ENCODE measurements at places on chromosomes 3 and 15.

DNA sequence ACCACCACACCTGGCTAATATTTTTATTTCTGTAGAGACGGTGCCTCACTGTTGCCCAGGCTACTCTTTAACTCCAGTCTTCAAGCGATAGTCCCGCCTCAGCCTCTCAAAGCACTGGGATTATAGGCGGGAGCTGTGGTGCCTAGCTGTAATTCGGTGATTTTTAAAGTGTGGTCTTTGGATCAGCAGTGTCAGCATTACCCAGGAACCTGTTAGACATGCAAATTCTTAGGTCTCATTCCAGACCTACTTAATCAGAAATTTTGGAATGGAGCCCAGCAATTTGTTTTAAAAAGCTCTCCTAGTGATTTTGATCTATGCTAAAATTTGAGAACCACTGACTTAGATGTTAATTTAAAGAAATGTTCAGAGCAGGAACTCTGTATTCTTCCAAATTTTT is 51.9 kb downstream of the GOLM2 start:
- no peak for DNase-seq

DNA sequence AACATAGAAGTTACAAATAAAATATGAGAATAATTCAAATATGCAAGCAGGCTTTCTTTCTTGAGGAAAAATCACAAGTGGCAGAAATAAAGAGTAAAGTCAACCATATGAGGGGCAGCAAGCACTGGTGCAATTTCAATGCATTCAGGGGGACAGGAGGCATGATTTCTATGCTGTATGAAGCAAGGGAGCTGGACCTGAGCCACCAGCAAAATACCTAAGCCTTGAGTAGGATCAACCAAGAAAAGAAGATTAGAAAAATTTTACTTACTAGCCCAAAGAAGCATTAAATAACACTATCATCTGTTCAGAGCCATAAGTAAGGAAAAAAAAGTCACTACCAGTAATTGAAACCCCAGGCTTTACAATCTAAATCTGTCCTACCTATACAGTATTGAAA is 6.3 kb downstream of the ADGRG7 start:
- no peak for DNase-seq

- DNase-seq: no peak
These were observed 463.1 kb downstream of the TBL1XR1 start for GRCh38 chr3:176734146-176734545.

- DNase-seq: no peak
These were observed 8.9 kb downstream of the OXNAD1 start for GRCh38 chr3:16273867-16274266.

- DNase-seq: no peak
These were observed 1.6 kb upstream of the PRKCD start for GRCh38 chr3:53159156-53160060.

DNA sequence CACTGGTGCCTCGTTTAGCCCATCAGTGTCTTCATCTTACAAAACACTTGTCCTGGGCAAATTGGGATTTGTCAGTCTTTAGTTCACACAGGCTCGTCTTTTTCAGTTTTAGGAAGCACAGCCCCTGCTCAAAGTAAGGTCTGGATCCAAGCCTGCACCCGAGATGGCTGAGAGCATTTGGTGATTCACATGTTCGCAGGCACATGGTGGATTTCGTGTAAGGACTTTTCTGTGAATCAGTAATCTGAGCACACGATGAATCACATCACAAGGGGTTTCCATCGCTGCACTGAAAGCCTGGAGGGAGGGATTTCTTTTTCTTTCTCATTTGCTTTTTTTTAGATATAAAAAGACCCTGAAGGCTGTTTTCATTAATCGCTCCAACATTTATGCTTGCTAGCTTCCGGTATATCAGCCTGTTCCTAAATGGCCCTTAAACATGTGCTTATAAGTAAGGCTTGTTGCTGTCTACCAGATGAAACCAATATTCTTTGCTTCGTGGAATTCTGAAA is 435.6 kb upstream of the ATP10A start:
- no peak for DNase-seq

DNA sequence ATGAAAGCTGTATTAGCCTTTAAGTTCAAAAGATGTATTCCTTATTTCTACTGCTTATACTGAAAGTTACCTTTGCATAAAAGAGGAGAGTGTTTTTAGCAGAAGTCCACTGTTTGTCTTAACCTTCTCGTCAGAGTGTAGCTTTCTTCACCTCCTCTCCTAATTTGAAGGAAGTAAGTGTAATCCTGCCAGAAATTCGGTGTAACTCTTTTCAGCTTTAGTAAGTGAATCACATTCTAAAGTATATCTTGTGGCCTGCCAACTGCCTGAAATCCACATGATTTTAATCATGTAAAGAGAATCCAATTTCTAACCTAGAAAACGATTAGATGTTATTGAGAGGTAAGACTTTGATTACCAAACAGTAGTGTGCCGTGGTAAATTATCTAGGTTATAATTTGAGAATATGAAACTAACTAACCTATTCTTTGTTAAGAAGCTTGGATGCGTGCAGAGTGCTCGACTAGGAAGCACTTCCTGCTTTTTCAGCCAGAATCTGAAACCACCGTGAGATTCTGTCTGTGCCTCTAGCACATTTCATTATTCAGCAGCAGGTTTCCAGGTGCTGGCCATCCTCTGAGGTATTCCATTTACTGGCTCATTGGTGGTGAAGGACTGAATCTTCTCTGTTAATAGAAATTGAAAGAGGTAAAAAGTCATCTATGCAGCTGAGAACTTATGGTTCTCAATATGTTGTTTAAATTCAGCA is 7.5 kb downstream of the GYG1 start:
- DNase-seq: no peak

DNA sequence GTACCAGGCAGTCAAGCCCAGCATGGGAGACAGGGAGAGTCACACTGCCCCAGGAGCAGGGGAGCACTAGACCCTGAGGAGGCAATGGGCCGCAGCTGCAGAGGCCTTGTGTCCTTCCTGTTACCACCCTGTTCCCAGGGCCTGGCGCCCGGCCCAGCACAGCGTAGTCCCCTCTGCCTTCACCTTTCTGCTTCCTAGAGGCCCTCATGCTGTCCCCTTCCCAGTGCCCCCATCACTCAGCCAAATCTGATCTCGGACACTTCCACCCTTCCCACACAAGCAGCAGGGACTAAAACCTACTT is 6.9 kb upstream of the TBC1D2B start:
- DNase-seq: peak; percentile 69

GRCh38 chr3:56985878-56986277 is 74.6 kb upstream of the SPATA12 start:
- no peak for DNase-seq

DNA sequence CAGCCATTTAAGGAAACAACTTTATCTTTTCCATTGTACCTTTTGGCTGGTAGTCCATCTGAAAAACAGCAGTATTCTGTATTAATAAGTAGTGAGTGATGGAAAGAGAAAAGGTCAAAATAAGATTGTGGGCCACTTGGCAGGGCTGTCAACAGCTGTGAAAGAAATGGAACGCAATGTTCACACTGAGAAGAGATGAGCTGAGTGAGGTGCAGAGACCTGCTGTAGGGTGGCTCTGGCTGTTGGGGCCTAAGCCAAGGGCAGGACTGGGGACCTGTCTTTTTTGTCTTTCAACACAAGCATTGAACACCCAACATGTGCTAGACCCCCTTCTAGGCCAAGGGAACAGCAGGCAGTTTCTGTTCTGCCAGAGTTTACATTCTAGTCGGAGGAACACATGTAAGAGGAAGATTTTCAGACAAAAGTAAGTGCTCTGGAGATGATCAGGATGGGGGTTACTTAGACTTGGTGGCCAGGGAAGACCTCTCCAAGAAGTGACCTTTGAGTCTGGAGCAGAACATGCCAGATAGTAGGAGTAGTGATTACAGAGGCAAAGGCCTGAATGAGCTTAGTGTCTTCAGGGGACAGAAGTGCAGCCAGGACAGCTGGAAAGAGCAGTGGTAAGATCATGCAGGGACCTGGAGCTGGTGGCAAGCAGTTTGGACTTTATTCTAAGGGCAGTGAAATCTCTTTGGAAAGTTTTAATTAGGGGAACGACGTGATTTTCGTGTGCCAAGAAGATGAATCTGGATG is 29.6 kb downstream of the TSEN2 start:
- DNase-seq: peak; percentile 47

DNA sequence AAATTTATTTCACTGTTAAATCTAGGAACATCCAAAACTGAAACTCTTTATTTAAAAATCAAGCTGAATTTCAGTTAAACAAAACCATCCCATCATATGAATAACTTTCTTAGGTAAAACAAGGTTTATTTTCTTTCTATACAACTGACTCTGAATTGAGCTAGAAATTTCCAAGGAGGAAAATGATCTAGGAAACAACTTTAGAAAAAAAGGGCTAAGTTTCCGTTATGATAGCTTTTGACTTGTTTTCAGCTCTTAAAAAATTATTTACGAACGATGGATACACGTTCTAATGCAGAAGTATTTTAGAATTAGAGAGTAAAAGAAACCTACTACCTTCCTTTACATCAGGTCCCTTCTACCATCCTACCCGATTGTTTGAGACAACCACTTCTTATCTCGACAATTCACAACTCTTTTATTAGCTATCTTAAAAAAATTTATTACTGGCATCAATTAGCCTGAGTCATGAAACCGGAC is 1.8 kb upstream of the IGF1R start:
- no peak for DNase-seq

- no peak for DNase-seq
These were observed 31.4 kb downstream of the RAF1 start for GRCh38 chr3:12632523-12632922.

DNA sequence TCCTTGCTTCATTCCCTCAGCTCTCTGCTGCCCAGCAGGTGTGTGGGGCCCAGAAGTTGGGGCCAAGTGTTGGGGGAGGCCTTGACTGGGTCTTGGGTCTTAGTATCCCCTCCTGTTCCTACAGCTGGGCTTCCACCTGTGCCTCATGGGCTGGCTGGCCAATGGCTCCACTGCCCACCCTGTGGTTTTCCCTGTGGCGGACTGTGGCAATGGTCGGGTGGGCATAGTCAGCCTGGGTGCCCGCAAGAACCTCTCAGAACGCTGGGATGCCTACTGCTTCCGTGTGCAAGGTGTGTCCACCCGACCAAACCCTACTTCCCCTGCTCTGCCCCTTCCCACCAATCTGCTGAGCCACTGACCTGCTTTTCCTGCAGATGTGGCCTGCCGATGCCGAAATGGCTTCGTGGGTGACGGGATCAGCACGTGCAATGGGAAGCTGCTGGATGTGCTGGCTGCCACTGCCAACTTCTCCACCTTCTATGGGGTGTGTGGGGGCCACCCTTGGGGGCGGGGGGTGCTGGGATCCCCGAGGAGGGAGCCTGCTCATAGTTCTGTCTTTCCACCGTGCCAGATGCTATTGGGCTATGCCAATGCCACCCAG is 10.9 kb downstream of the NT5DC2 start:
- no peak for DNase-seq

DNA sequence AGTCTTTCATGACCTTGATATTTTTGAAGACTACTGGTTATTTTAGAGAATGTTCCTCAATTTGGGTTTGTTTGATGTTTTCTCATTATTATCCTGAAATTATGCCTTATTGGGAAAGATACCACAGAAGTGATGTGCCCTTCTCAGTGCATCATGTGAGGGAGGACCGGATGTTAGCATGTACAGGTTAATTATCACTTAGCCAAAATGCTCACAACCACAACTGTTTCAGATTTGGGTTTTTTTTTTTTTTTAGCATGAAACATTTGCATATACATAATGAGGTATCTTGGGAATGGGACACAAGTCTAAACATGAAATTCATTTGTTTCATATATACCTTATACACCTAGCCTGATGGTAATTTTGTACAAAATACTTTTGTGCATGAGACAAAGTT is 59.8 kb downstream of the PIK3R4 start:
- DNase-seq: no peak

- DNase-seq: no peak
These were observed 23.0 kb downstream of the ACSBG1 start for GRCh38 chr15:78211189-78211921.

DNA sequence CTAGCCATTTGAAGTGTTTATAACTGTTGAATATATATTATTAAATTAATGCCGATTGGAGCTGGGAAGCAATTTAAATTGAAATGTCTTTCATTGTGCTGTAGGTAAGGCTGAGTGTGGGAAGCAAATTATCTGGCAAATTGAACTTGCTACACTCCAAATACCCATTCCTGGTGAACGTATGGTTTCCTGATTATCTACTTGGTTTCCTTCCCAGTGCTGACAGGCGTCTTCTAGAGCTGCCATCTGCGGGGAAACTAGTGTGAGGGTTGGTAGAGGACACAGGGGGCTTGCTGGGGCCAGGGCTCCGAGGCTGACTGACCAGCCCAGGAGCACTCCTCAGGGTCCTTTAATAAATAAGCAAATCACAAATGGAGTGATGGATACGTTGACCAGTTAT is 581.4 kb upstream of the LMCD1 start:
- DNase-seq: no peak

- DNase-seq: no peak
These were observed 128.9 kb downstream of the CHL1 start for GRCh38 chr3:325495-325894.

DNA sequence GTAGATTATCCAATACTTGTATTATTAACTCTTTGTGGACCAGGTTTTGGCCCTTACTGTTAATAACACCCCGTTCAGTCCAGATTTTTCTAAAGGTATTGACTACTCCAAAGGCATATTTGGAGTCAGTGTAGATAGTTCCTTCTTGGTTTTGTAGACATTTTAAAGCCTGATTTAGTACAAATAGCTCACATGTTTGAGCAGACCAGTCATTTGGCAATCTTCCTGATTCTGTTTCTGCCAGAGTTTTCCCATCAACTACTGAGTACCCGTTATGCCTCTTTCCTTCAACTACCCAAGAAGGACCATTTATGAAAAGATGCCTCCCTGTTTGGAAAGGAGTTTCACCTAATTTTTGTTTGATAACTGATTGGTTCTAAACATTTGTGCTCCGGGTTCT is 82.0 kb downstream of the CHCHD4 start:
- DNase-seq: no peak

DNA sequence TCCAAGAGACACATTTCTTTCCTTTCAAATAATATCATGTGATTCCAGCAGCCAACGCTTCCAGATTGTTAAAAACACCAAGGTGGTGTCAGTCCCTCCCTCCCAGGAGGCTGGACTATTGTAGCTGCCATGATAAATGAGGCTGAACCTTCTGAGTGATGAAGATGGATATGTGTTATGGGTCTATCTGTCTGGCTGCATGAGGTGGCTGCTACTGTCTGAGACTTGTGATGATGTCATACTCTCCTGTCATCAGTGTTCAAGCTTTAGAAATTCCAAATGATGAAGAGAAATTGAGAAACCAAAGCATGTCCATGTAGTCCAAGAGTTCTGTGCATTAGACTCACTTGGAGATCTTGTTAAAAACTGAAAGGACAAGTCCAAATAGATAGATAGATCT is 683.0 kb downstream of the NTRK3 start:
- DNase-seq: no peak
